NK-92 treated with Interleukin-12 subunit alpha and Interleukin-12 subunit beta, amount 100 ng/mL, for 24 hours (cell line): ENCODE measurements at places on chromosomes 12 and 14.

- DNase-seq = no peak
Measured at GRCh38 chr14:96138241-96138640, 66.4 kb upstream of the BDKRB2 start.

GRCh38 chr12:132559652-132560363, 50.6 kb downstream of the LRCOL1 start:
- DNase-seq = no peak

GRCh38 chr12:129466499-129466898, 437.3 kb downstream of the TMEM132D start:
- no peak for DNase-seq

DNA sequence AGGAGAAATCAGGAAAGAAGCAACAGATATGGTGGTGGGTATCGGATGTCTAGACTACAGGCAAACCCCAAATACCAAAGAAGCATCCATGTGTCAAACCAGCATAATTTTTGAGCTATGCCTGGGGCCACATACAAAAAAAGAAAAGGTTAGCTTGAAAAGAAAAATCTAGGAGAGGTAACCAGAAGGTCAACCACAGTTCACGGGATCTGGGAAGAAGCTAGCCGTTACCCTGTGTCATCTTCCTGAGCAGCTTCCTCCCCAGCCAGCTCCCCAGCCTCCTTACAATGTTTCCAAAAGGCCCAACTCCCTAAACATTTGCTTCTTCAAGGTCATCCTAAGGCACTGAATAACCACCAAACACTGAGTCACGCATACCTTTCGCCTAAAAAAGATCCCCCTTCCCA, 3.1 kb downstream of the SINHCAF start:
- no peak for DNase-seq

DNA sequence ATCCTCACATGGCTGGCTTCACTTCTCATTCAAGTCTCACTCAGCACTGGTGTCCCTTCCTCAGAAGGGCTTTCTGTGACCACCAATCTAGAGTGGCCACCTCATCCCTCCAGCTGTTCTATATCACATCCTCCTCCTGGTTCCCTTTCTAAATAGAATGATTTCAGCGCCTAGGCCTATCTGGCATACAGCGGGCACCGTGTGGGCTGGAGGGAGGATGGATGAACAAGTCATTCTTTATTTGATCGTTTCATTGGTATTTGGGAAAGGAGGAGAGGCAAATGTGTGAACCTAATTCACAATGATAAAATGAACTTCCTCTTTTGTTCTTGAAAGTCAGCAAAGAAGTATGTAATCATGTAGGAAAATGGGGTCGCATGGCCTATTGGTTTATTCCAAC, 394.2 kb downstream of the DPF3 start:
- no peak for DNase-seq

DNA sequence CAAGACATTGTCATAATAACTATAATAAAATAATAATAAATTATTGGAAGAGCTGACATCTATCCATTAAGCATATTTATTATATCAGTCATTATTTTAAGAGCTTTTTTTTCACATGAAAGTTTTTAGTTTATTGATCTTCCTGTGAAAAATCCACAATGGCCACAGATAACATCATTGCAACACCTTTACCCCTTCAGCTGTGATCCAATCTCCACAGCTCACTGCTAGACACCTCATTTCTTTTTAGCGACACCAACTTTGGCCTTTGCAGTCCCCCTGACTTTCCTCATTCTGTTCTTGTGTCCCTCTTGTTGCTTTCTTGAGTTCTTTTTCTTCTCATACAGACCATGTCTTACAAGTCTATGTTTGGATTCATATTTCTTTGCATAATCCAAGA, 67.4 kb downstream of the STON2 start:
- no peak for DNase-seq

DNA sequence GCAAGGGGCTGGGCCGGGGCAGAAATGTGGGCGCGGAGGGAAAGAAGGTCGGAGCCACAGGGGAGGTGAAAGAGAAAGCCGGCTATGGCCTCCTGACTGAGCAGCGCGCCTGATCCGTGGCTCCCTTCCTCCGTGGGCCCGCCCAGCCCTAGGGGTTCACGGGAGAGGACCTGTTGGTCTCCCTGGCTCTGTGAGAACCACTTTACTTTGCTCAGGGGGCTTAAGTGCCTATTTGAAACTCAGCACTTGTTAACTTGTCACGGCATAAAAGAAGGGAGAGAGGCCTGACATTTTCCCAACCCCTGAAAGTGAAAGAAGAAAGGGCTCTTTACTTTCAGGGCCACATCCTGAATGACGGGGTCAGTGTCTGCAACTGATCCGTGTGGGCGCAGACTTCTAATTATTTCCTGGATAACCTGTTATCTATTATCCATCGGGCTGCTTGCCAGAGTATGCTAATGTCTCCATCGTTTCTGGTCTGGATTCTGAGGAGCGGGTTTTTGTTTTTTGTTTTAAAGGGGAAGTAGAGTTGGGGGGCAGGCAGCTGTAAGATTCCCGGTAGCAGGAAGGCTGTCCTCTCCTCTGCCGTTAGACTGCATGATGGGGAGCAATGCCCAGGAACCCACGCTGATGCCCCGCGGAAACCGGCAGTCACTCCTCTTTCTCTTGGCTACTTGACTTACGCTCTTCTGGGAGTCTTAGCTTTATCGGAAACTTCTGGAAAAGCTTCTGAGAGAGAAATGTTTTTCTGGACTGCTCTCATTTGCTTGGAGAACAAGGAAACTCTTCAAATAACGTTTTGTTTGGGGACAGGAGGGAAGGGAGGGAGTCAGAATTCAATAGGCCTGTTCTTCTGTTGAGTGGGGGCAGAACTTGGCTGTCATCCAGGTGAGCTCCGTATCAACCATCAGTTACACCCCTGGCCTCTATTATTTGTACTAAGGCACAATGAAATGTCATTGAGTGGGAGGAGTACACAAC, 127.7 kb upstream of the MAX start:
- no peak for DNase-seq
